ENCODE measurements at places on chromosomes 6 and 20. TPM values are rescaled to one million over a fixed set of nuclear protein-coding genes. Genes with fewer than 3 reads are reported as not detected.

DNA sequence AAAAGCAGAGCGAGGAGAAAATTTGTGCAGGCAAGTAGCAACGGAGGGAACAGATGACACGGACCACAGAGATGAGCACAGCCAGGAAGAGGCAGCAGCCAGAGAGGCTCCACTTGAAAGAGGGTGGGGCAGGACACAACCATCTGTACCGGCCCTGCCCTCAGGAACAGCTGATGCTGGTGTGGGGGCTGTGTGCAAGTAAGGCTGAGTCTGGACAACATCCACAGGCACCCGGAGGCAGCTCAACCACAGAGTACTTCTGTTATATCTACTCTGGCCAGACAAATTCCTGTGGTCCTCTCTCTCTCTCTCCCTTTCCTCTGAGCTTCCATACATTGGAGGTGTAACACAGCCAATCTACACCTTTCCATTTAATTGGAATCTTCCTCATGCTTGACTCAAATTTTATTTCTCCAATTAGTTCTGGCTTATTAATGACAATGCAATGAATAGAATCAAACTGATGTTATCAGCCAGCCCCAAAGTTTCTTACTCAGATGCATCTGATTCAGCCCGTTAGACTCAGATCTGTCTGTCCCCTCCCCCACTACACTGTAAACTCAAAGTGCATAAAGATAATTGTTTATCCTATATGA, 24.9 kb downstream of the KIF13A start:
- peak; percentile 90 for DNase-seq

DNA sequence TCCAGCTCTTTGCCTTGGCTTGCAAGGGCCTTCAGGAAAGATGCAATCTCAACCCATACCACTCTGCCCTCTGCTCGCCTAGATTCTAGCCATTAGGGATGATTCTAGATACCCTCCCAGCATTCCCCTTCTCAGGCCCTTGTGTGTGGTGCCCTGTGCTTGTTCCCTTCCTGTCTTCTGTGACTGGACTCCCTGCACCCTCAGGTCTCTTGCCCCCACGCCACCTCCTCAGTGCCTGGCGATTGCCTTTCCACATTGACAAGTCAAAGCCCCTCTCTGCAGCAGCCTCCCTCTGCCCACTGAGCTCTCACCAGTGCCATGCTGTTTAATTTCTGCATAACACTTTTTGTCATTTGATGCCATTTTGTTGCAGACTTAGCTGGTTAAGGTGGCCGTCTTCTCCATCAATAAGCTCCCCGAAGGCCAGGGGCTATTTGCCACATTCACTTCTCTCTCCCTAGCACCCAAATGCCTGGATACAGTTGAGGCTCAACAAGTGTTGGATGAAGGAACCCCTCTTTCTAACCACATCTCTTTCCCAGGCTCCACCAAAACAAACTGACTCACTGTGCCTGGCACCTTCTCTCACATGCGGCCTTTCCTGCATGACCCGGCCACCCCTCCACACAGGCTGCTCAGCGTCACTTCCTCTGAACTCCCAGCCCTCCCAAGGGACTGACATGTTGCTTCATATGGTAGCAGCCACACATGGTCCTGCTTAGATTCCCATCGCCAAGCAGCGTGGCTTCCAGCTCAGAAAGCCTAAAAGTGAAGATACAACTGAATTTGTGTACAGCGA, 4.6 kb upstream of the TXNDC5 start:
- DNase-seq: no peak

GRCh38 chr20:15236812-15237211, 899.4 kb upstream of the FLRT3 start:
- DNase-seq: peak; percentile 67

GRCh38 chr6:124164343-124164742, 360.7 kb downstream of the NKAIN2 start:
- DNase-seq: no peak

DNA sequence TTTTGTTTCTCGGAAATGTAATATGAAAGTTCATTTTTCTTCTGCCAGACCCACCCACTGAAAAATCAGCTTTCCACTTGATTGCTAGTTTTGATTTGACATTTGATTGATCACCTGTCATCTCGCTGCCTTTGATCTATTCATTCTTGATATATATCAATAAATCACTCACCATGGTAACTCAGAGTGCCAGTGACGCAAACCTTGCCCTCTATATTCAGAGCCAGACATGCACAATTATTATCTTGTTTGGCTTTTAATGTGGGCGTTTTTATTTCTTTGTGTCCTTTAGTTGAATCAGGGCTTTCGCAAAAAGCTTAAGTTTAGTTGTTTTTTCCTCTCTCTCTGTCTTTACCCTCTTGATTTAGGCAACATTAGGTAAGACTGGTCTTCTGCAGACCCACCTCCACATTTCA, 2.0 kb downstream of the TSHZ2 start:
- peak; percentile 54 for DNase-seq

- DNase-seq: no peak
These were observed 454.6 kb upstream of the MARCKS start for GRCh38 chr6:113402544-113402943.

DNA sequence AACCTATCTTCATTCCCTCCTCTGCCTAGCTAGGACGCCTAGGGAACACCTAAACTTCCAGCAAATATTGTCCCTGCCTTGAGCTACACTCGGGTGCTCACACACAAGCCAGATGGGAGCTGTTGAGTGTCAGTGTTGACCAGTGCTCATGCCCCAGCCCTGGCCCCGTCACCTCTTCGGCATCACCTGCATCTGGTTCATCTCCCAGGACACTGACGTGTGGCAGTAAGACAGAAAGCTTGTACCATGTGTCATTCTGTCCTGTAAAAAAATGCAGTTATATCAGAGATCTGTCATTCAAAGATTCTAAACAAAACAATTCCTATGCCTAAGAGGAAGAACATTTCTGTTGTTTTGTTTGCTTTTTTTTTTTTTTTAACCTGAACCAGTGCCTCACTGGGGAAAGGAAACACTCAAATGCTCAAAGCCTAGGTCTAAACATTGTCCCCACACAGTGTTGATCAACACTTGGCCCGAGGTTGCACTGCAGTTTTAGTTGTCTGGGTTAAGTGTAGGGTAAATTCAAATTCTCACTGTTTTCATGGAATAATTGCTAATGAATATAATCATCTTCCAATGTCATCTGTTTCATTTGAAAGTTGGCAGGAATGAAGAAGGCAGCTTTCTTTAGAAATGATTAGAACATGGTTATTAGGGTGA, 102.7 kb upstream of the SASH1 start:
- no peak for DNase-seq

DNA sequence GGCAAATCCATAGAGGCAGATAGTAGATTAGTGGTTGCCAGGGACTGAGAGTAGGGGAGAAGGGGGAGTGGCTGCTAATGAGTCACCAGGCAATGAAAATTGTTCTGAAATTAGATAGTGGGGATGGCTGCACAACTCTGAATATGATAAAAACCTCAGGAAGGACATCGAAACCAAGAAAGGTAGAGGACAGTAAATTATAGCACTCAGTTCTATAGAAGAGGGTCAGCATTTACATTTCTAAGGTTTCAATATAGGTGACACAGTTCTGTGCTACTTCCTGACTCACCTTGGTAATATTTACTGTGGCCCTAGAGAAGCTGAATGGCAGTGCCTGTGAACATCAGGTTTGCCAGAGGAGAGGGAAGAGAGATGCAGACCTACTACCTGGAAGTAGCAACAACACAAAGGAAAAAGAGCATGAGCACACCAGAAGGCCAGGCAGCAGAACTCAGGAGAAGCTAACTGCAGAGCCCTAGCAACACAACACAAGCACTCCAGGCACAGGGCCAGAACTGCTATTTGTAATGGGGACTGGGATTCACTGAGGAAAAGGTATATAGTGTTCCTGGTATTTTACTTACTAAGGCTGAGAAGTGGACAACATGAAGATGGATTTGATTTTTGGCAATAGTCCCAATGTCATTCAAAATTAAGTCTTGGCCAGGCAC, 75.9 kb downstream of the PLCG1 start:
- peak; percentile 24 for DNase-seq

GRCh38 chr20:37941332-37941731, 38.4 kb downstream of the VSTM2L start:
- DNase-seq: no peak

DNA sequence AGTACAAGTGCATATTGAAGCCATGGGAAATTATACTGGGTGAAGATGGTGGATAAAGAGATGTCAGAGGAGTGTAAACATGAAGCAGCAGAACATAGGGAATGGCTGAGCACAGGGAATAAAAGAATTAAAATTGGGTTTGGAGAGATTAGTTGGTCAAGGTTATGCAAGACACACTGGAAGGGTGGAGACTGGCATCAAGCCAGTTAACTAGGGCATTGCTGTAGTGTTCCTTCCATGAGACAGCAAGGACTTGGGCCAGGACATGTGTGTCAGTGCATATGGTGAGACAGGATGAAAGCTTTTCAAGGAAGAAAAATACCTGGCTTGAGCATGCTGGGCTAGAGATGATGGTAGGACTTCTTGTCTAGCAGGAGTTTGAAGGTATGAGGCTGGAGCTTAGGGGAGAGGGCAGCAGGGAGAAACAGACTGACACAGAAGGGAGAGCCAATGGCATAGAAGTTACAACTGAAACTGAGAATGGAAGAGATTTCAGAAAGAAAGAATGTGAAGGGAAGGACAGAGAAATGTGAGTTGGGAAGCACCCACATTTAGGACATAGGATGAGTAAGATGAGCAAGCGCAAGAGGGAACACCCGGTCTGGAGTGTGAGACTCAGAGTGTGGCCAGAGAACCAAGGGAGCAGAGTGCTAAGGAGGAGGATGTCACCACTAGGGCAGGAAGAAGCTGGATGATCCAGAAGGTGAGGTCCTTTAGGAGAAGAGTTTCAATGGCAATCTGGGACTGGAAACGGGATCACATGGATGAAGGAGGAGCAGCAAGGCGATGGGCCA, 14.5 kb upstream of the TMEM170B start:
- no peak for DNase-seq

- no peak for DNase-seq
These were observed 241.8 kb downstream of the CDH4 start for GRCh38 chr20:61493798-61494305.

- DNase-seq: peak; percentile 13
These were observed 17.4 kb upstream of the CSE1L start for GRCh38 chr20:49028684-49029083.

Gene ADGRF5
- polyA plus RNA-seq: 0.01 TPM

Gene WFDC12
- polyA plus RNA-seq: 0.10 TPM

Gene ZNF334
- 2.0 TPM for polyA plus RNA-seq

Gene LST1
- polyA plus RNA-seq: not detected

Gene HCRTR2
- polyA plus RNA-seq: not detected
